ENCODE measurements at places on chromosomes 5 and 9.
A peak's percentile ranks its signal among the peaks of the same experiment; 100 is the strongest.

- DNase-seq, result no peak
These were observed 21.7 kb upstream of the SPINK7 start for GRCh38 chr5:148290271-148291195.

- no peak for DNase-seq
These were observed 100.8 kb downstream of the TMC1 start for GRCh38 chr9:72622186-72622585.

DNA sequence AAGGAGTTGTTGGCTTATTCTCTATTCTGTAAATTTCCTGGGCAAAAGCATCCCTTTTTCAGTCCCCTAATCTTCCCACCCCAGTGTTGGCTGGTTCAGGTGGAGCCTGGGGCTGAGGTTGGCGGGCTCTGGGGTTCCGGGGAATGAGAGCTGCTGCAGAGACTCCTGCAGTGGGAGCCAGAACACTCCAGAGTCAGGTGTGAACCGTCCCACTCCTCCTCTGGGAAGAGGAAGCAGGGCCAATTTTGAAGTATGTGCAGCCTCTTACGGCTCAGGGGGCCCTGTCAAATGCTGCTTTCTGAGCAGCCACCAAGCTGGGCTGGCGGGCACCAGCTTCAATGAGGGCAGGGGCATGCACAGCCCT lies 42.8 kb downstream of the JADE2 start:
- no peak for DNase-seq

- no peak for DNase-seq
These were observed 118.2 kb downstream of the BOD1 start for GRCh38 chr5:173498286-173498685.

DNA sequence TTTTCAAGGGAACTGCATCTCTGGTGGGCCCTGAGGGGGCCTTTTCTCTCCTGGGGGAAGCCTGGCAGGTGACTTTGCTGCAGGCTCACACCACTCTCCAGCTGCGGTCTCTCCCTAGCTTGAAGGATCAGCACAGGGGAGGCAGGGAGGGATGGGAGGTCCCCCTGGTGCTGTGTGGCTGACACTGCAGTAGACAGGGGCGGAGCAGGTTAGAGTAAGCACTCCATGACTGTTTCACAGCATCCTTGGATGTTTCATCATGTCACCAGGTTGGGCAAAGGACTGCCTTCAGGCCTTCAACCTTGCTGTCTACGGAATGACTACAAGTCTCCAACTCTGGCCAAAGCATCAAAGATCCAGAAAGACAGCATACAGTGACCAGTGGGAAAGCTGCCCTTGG lies 470.7 kb downstream of the CDK5RAP2 start:
- DNase-seq, result peak; percentile 60

GRCh38 chr9:114177423-114178064 lies 22.2 kb downstream of the COL27A1 start:
- DNase-seq, result no peak

DNA sequence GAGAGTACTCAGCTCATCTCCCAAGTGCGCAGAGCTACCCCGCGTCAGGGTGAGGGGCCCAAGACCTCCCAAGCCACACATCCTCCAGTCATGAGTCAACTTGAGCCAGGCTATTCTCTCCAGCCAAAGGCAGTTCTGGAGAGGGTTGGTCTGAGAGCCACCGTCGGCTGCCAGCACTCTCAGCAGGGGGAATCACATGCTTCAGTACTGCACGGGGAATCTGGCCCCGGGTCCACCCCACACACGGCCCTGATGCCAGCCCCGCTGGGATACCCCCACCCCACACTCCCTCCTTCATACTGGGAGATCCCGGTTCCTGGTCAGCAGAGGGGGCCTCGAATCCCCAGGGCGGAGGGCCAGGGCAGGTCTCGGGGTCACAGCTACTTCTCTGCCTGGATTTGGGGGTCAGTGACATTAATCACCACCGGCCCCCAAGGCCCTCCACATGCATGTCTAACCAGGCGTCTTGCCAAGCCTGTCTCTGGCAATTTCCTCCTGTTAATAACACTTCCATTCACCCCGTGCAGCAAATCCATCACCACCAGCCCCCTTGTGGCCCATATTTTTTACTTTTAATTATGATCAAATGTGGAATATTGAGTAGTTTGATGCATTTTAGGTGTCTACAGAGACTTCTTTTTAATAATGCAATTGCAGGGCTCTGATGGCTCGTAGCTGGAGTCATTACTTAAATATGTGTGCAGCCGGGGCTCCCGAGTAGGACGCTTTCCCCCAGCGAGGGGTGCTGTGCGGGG lies 102.9 kb upstream of the PPP1R26 start:
- no peak for DNase-seq

DNA sequence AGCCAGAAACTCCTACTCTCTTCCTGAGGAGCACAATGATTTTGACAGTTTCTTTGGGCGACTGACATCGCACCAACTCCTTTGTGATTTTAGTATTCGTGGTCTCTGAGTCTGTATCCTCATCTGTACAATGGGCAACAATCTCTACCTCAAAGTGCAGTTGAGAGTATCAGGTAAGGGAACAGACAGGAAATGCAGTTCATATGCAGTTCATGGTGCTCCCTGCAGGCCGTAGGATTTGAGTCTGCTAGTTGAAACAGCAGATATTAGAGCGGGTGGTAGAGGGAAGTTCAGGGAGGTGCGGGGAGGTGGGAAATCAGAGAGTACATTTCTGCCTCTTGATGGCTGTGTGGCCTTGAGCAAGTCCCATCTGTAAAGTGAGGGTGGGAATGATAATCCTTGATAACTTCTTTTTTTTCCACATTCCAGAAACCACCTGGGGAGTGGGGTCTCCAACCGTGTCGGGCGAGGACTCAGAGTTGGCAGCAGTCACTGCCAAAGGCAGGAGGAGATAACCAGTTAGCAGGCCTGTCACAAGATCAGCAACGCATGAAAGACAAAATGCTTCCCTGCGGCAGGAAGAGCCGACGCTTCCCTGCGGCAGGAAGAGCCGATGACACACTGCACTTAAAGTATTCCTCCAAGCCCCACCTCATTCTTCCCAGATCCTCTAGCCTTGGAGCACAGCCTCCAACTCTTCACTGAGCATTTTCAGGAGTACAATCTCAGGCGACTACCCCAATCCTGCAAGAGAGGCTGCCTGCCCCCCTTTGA lies 6.0 kb upstream of the NEK6 start:
- no peak for DNase-seq

- no peak for DNase-seq
These were observed 27.7 kb downstream of the FST start for GRCh38 chr5:53508125-53508524.

DNA sequence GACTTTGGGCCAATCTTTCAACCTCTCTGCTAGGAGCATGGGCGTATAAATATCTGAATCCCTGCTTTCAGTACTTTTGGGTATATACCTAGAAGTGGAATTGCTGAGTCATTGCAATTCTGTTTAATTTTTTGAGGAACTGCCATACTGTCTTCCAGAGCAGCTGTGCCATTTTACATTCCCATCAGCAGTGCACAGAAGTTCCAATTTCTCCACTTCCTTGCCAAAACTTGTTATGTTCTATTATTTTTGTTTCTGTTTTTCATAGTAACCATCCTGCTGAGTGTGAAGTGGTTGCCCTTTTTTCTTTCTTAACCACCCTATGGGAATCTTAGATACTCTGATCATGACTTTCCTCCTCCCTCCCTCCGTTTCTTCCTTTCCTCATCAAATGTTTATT lies 11.1 kb upstream of the CCIN start:
- DNase-seq, result no peak

GRCh38 chr9:37408933-37409710 lies 13.4 kb upstream of the GRHPR start:
- DNase-seq, result no peak

- DNase-seq, result no peak
These were observed 7.4 kb downstream of the TRAF1 start for GRCh38 chr9:120918931-120919842.

- no peak for DNase-seq
These were observed 149.7 kb upstream of the EFNA5 start for GRCh38 chr5:107820429-107820828.

GRCh38 chr5:181107699-181108098 lies 23.3 kb downstream of the OR2V1 start:
- DNase-seq, result no peak

DNA sequence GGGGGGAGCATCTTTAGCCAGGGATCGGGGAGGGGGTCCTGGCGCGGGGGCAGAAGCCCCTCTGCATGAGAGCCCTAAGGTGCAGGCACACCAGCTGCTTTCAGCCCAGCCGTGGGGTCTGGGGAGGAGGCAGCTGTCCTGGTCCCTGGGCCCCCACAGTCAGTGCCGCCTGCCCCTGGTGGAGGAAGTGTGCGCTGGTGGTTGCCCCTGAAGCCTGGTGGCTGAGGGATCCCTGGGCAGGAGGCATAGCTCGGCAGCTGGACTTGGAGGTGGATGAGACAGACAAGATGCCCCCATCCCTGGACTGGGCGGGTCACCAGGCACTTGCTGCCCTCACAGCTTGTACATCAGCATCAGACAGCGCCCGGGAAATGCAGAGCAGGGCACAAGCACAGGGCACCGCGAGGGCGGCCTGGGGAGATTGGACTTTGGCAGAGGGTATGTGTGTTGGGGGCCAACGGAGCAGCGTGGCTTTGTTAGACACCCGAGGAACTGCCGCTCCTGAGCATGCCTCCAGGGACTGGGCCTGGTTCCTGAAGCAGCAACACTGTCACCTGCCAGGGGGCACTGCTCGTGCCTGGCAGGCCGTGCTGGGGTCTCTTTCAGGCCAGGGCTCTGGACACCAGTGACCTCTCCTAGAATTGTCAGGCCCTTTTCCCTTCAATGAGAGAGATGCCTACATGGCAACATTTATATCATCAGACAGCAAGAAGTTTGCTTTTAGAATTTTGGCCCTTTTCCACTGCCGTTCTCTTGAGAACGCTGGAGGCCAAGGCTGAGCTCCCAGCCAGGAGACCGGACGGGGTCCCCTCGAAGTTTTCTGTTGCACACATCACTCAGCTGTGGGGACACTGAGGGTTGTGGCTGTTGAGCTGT lies 41.9 kb upstream of the CTSL start:
- no peak for DNase-seq

DNA sequence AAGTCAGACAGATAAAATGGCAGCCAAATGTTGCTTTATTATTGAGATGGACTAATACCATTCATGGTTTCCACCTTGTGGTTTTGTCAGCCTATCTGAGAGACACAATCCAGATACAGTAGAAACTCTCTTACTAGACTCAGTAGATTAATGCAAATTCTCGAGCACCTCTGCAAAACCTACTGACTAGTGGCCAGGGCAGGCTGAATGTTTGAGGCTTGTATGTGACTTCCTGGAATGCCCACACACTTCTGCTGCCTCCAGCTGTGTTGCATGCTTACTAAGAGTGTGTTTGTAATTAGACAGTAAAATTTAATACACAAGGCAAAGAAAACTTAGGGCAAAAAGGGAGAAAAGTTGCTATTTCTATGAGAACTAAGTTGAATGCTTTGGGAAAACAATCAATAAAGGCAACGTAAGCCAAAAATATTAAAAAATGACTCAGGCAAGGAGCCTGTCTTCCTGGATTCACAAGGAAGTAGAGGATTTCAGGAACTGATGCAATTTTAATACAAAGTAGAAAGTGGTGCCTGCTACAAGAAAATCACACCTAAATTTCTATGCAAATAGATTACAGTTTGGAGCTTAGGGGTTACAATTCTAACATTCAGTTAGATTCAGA lies 30.2 kb upstream of the CCNG1 start:
- DNase-seq, result no peak

DNA sequence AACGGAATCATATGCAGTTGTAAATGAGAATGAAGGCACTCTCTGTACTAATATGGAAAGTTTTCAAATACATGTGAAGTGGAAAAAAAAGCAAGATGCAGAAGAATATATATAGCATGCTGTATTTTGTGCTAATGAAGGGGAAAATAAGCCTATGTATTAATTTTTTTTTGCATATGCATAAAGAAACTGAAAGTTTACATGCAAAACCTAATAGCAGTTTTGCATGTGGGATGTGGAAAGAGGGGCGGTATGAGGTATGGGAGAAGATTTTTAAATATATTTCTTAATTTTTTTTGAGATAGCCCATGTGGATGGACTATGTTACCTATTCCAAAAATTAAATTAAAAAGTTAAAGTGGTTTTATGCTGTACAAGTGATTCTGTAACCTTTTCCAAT lies 83.7 kb upstream of the IL12B start:
- DNase-seq, result no peak

- no peak for DNase-seq
These were observed 3.2 kb downstream of the IL5 start for GRCh38 chr5:132540149-132540548.

DNA sequence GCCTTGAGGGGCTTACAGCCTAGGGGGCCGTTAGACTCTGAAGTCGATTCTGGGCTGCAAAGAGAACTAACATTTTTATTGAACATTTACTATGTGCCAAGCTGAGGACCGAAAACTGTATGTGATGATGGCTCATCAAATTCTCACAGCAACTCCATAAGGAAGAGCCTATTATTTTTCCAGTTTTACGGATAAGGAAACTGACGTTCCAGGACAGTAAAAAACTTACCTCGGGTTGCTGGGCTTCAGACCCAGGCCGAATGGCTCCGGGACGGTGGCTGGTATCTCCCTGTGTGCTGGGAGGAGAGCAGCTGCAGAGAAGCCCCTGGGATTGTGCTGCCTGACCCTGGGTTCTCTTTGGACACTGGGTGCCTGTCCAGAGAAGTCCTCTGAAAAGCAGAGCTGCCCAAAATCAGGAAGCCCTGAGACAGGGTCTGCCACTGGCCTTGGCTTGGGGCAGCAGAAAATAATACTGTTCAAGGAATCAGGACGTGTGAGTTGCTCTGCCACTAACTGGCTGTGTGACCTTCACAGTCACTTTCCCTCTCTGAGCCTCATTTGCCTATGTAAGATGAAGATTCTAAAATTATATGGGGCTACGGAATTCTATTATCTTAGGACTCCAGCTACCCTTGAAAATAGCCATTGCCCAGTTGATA lies 116.3 kb upstream of the CPEB4 start:
- no peak for DNase-seq

GRCh38 chr5:113397046-113397445 lies 37.7 kb downstream of the TSSK1B start:
- no peak for DNase-seq

DNA sequence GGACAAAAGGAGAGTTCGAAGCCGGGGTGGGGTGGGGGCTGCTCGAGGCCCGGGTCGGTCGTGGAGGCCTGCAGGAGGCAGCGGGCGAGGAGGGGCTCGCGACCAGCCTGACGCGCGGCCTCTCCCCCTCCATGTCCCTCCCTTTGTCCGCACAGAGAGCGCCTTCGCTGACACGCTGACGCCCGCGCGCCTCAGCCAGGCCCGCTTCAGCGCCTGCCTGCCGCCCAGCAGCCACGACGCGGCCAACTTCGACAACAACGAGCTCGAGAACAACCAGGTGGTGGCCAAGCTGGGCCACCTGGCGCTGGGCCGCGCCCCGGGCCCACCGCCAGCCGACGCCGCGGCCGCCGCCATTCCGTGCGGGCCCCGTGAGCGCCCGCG lies 42.2 kb downstream of the NEURL1B start:
- no peak for DNase-seq

DNA sequence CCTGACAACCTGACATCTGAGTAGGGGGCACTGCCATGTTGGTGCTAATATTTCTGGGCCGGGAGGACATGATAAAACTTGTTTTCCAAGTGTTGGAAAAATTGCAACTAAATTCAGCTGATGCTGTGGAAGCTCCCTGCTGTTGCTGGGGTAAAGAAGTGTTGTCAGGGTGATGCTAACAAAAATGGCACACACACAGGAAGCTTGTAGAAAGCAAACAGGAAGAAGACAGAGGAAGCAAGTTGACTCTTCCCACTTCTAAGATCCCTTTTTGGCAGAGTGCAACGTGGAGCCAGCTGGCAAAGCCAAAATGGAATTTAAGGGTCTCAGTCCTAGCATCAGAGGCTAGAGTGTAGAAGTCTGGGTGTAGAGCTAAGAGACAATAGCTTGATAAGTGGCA lies 11.3 kb upstream of the RIOK2 start:
- no peak for DNase-seq

Data from NCI-H1930 (cell line).